ENCODE measurements at places on chromosomes 4 and X.

GRCh38 chrX:33686105-33686504 is 446.0 kb downstream of the FAM47A start:
- no peak for DNase-seq

DNA sequence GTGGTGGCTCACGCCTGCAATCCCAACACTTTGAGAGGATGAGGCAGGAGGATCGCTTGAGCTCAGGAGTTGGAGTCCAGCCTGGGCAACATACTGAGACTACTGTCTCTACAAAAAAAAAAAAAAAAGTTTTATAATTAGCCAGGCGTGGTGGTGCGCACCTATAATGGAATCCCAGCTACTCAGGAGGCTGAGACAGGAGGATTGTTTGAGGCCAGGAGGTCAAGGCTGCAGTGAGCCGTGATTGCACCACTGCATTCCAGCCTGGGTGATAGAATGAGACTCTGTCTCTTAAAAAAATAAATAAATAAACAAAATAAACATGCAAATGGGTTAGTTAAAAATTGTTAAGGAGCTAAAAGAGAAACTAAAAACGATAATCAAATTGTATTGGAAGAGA is 7.7 kb downstream of the GLOD5 start:
- no peak for DNase-seq

GRCh38 chrX:69140837-69141236 is 24.4 kb downstream of the PJA1 start:
- DNase-seq, result no peak

DNA sequence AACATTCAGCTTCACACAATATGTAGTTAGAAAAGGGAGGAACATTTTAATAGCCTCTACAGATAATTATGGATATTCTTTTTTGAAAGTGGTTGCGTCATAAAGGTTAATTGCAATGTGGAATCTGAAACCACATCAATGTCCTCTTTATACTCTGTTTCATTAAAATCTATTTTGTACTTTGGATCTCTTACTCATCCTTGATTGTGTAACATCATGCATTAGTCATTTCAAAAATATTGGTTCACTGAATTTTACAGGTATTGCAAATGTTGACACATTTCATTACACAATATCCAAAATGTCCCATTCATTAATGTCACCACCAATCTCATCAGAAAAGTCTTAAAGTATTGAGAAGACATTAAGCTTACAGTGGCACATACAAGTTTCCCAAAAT is 62.7 kb upstream of the USP9X start:
- DNase-seq, result no peak

- no peak for DNase-seq
Observed at GRCh38 chrX:135520022-135520552, 373 bp upstream of the INTS6L start.

DNA sequence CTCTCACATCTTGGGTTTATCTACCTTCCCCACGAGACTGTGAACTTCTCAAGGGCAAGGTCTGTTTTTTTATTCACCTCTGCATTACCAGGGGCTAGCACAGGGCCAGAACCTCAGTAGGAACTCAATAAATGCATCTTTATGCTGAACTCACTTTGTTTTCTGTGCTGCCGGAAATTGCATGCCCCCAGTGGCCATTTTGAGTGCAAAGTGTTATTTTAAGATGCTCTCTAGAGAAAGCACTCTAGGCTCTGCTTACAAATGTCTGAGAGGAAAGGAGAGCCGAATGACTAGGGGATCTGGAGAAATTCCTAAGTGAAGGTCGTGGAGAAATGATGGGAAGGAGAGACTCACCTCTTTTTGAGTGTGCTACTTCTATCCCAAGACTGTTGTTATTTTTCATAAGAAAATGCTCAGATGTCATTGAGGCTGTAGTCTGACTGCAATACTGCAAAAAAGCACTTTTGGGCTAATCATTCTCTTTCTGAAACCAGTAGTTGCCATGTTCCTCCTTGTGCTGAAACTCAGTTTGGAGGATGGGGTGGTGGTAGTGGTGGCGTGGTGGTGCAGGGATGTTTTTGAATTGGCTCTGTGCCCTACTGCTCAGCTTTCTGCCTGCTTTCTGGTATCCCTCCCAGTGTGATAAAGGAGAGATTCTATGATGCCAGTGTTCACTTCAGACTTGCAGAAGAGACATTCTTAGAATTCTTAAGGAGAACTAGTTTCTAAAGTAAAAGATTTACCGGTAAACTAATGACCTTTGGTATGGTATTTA is 41.3 kb downstream of the DOCK11 start:
- DNase-seq, result peak; percentile 32

DNA sequence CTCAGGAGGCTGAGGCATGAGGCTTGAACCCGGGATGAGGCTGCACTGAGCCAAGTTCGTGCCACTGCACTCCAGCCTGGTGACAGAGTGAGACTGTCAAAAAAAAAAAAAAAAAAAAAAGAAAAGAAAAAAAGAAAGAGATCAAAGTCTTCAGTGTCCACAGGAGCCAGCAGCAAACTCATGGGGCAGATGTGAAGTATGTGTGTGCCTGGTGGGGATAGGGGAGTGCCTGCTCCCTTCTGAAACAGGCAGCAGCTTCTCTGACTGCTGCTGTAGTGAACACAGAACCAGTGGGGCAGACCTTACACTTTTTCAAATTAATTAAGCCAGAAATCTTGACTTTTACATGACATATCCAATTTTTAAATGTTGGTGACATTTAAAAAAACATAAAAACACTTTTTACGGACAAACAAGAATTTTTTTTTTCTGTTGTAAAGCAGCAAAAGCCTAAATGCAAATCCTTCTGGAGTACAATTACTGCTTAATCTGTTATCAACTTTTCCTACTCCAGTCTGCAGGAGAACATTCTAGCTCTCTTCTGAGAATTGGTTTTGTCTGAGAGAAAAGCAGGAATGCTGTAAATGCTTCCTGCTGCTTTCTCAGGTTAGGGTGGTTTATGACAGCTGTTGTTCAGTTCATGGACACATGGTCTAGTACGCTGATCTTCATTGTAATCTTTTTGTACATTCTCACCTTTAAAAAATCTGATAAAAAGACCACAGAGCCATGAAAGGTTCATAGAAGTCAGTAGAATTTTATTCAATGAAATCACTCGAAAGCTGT is 311.1 kb downstream of the CAMK2D start:
- DNase-seq, result no peak

GRCh38 chr4:106816496-106816895 is 219.6 kb downstream of the DKK2 start:
- DNase-seq, result no peak

DNA sequence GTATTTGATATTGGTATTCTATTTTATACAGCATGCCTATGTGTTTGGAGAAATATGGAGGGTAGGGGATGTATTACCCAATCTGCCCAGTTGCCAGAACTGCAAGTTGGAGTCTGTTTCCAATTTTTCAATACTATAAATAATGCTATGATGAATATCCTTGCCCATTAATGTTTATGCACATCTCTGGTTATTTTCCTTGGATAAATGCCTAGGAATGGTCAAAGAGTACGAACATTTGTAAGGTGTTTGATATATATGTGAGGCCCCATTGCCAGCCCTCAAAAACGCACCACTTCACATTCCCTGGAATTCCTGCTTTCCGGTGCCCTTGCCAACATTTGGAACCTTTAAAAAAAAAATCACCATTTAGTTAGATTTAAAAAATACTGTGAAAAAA is 34.3 kb downstream of the CLDN34 start:
- DNase-seq, result no peak

GRCh38 chr4:186723292-186724057 is at the start of gene FAT1:
Gene FAT1, minus strand, starts transcription at chr4:186723856. Its CDS starts 14,029 bp downstream, at chr4:186709827.
- DNase-seq, result peak; percentile 26

DNA sequence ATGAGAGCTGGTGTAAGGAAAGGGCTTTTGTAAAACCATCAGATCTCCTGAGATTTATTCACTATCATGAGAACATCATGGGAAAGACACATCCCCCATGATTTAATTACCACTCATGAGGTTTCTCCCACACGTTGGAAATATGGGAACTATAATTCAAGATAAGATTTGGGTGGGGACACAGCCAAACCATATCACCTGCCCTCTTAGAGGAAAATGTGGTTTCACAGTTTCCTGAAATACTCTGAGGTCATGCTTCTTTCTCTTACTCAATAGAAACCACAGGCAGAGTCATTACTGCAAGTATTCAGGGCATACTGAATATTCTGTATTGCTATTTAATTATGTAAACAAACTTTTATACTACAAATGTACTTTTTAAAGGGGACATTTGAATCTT is 1453.3 kb downstream of the PCDH18 start:
- no peak for DNase-seq

Measured in stimulated activated CD4-positive, alpha-beta T cell treated with anti-CD3 and anti-CD28 coated beads, Interleukin-15, amount 100 ng/mL, for 24 hours (primary cell).